GM12865 (cell line): ENCODE measurements at places on chromosomes 2 and 18.

DNA sequence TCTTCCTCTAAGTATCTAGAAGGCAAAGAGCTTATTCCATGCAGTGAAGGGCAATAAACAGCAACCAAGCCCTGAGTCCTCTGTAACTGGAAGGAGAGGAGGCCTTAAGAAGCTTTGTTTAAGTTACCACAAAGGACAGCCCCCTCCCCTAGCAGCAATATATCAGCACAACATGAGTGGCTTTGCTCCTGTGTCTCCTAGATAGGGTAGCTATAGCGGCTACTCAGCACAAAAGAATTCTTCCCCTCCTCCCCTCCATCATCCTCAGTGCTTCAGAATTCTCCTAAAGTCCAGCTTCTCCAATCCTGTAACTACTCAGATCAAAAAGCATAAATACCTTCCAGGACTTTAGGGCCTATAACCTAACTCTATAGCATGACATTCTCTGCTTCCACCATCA is 16.5 kb downstream of the SUMO1 start:
- DNase-seq: no peak

GRCh38 chr2:174117951-174118930 is 130.1 kb downstream of the OLA1 start:
- peak; percentile 7 for DNase-seq

- no peak for DNase-seq
Measured at GRCh38 chr2:96882230-96882629, 12.3 kb upstream of the SEMA4C start.

DNA sequence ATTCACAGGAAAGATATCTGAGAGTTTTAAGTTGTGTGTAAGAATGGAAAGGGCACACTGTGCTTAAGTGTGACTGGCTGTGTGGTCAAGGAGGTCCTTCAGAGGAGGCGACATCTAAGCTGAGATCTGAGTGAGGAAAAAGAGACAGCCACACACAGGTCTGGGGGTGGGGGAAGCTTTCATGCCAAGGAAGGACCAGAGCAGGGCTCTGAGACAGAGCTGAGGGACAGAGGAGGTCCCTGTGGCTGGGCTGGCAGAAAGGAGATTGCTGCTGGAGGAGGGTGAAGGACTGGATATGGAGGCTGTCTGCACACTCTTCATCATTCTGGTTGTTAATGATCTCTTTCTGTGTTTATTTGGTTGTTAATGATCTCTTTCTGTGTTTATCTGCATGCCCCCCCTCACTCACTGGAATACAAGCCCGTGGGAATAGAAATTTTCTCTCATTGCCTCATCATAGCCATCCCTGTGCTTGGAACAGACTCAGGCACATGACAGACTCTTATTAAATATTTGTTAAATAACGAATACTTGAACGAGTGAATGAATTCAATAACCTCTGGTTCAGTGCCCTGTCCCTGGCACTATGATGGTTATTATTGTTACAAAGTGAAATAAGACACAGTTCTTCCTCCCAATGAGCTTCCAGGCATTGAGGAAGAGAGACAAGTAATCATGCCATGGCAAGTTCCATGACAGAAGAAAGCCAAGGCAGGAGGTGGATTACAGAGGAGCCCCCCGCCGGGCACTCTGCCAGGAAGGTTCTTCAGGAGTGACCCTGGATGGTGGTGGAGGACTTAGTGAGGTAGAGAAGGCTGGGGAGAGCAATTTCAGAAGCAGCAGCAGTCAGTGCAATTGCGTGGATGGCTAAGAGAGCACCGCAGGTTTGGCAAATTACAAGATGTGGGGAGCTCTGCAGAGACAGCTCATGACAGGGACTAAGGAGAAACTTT is 399.4 kb upstream of the HS6ST1 start:
- DNase-seq: no peak

DNA sequence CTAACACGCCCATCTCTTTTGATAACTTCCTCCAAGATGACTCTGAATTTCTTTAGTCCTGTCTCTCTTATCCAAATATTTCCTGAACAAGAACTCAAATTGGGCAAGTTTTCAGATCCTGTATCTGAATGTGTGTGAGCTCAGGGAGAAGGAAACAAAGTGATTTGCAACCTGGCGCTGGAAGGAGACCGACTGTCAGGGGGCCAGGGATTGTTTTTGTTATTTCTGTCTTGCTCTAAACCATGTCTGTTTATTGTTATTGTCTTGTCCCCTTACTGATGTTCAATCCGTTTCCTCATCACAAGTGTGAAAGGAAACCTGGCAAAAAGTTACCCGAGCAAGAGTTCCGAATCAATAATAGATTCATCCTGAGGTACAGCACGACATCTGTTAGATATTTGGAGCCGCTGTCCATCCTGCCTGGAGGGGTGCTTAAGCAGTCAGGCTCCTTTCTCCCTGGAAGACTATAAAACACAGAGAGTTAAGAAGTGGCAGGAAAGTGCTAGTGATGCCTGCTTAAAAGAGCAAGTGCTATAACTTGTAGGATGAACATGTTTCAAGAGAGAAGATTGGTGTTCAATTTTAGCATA is 132.5 kb upstream of the OSR1 start:
- DNase-seq: no peak

GRCh38 chr2:189685540-189686229 is 11.2 kb downstream of the ANKAR start:
- peak; percentile 29 for DNase-seq

DNA sequence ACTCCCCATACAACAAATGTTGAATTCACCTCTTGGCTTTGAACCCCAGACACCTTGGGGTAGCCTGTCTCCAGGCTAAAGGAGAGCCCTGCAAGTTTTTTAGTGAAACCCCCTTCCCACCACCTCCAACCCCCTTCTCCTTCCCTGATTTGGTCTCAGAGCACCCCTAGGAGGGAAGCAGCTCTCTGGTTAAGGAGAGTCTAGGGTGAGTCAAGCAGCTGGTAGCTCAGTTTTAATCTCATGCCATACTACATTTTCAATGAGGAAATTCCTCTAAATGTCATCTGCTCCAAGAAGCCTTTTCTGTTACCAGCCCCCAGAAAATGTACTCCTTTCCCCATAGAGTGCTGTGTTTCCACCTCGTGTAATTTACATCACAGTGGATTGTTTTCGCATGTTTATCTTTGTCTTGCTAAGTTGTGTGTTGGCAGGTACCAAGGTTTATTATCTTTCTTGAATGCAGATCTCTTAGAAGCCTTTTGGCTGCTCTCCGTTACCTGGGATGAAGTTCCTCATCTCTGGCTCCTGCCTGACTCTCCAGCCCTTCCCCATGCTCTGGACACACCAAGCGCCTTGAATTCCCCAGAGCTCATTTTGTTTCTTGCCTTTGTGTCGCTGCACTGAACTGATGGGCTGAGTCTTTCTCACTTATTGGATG is 82.2 kb downstream of the ASAP2 start:
- DNase-seq: no peak

GRCh38 chr18:74980669-74981068 is 228.3 kb downstream of the PTGR3 start:
- no peak for DNase-seq

DNA sequence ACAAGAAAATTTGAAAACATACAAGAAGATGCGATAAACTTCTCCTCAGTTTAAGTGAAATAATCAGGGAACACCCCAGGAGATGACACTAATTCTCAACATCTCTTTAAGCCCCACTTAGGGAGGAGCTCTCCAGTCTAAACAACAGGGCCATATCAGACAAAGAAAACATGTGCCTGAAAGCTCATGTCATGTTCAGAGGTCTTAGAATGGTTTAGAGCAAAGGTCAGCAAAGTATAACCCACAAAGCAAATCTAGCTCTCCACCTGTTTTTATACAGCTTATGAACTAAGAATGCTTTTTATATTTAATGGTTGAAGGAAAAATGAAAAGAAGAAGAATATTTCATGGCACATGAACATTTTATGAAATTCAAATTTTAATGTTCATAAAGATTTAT is 155.6 kb upstream of the NOL4 start:
- no peak for DNase-seq

DNA sequence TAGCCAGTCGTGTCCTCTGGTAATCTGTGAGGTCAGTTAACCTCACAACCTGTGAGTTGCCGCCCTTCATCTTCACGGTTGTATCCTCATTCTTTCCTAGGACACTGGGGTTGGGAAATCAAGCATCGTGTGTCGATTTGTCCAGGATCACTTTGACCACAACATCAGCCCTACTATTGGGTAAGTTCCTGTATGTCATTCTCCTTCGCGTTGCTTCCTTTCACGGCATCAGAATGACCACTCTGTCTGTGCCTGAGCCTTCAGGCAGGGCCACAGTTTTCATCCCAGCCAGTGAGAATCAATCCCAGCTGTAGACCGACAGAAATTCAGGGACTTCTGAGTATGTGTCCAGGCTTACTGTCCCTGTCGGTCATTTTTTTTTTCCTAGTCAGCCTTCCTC is 67.1 kb downstream of the RAB31 start:
- DNase-seq: no peak

DNA sequence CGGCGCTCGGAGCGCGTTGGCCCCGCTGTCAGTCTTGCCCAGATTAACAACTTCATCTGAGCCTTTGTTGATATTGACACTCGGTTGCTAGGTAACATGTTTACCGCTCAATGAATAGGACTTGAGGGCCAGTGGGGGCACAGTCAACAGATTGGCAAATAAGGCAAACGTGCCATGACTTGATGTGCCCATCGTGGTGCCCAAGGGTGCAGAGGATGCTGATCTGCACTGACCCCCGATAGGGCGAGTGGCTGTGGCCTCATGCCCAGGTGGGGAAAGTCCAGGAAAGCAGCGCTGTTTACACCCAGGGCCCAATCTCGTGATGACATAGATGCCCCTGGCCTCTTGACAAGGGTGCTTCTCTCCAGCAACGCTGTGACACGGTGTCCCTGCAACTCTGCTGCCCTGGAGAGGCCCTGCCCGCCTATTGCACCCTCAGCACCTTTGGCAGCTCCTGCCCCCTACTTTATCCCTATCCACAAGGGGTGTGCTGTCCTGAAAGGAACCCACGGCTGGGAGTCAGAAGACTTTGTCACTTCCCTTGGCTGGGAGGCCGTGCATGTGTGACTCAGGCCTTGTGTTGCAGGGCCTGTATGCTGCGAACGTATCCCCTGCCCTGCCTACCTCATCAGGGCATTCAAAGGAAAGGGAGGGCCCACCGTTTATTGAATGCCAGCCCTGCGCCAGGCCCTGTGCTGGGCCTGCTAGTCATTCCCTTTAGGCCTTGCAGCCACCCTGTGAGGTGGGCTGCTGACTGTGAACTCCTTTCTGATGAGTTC is 158.0 kb downstream of the INHBB start:
- no peak for DNase-seq

- DNase-seq: no peak
Measured at GRCh38 chr2:109277406-109277805, 148.4 kb downstream of the SH3RF3 start.

DNA sequence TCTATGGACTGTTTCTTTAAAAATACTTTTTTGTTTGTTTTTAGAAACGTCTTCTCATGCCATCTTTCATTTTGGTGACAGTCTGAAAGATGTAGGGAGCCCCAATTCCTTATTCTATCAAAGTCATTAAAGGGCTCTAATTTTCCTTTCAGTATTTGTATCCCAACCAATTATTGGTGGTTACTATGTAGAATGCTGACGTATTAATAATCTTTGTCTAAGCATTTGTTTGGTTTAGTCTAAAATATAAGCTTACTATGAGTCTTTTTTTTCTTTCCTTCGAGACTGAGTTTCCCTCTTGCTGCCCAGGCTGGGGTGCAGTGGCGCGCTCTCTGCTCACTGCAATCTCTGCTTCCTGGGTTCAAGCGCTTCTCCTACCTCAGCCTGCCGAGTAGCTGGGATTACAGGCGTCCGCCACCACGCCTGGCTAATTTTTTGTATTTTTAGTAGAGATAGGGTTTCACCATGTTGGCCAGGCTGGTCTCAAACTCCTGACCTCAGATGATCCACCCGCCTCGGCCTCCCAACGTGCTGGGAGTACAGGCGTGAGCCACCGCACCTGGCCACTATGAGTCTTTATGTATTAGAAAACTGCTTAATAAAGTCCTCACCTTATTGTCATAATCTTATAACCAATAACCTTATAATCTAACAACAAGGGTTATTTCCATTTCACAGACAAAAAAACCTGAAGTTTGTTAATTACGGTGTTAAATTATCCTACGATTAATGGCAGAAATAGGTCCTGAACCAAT is 849 bp upstream of the VRK2 start:
- peak; percentile 58 for DNase-seq

DNA sequence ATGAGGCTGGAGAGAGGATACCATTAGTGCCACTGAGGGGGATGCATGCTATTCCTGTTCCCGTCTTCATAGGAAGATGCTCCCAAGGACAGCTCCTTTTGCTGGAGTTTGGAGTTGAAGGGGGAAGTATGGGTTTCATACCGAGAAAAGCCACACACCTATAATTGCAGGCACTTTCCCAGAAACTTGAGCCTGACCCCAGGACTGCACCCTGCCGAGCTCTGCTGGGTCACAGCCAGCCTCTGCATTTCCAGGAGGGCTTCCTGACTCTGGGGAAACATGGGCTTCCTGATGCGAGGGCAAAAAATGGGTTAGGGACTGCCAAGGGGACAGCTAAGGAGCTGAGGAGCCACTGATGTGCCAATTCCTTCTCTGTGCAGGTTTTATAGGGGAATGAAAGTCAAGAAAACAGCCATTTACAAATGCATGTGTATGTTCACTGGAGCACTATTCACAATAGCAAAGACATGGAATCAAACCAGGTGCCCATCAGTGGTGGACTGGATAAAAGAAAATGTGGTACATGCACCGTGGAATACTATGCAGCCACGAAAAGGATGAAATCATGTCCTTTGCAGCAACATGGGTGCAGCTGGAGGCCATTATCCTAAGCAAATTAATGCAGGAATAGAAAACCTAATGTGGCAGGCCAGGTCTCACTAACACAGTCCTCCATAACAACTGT is 104.5 kb downstream of the ACAA2 start:
- DNase-seq: no peak

- no peak for DNase-seq
Measured at GRCh38 chr2:163828771-163829170, 93.0 kb upstream of the FIGN start.

DNA sequence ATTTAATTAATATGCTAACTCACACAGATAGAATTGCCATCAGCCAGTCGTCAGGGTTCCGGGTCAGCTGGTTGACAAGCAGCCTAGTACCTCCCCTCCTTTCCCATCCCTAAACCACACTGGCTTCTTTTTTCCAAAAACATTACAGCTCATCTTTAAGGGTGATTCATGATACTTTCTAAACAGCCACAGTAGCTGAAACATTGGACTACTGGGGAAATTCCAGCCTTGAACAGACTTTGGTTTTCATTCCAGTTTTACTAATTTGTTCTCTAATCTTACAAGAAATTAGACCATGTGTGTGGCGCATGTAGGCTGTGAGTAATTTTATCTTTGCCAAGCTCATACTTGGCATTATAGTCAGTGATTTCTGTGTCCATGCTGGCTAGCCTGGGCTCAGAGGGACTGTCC is 110.8 kb downstream of the FMNL2 start:
- peak; percentile 35 for DNase-seq
